ENCODE measurements at places on chromosomes 2 and 18.

DNA sequence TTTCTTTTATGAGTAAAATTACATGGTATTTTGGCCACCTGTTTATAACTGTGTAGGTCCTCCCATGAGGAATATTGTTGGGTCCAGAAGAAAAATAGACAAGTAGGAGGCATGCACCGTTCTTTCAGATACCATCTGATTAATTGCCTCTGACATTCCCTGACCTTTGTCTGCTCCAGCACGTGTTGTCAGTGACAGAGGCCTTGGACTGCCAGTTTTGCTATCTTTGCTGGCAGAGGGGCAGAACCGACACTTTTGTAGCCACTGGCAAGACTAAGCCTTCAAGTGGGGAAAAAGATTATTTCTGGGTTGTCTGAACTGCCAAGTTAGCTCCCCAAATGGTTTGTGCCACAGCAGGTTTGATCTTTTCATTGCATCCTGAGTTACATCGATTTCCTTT is 276.9 kb downstream of the CAMKMT start:
- DNase-seq: no peak

GRCh38 chr2:118670838-118671237 is 176.6 kb downstream of the EN1 start:
- DNase-seq: peak; percentile 50

- DNase-seq: no peak
Observed at GRCh38 chr2:61193670-61194561, 31.9 kb downstream of the C2orf74 start.

DNA sequence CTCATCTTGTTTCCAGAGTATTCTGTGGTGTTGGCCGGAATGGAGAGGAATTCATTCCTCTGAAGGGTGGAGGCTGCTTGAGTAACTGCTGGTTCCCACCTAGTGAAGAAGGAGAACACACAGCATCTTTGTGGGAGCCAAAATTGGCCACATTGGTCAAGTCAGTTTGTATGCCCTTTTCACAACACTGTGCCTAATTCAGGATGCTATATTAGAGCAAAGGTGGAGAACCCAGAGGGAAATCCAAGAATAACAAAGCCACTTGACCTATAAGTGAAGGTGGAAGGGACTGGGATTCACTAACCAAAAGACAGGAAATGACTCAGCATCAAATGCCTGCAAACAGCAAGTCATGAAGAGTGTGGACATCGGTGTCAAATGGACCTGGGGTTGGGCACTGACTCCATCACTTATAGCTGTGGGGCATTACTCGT is 27.3 kb upstream of the MLPH start:
- DNase-seq: no peak

GRCh38 chr18:37778417-37779165 is 213.0 kb upstream of the CELF4 start:
- DNase-seq: no peak

DNA sequence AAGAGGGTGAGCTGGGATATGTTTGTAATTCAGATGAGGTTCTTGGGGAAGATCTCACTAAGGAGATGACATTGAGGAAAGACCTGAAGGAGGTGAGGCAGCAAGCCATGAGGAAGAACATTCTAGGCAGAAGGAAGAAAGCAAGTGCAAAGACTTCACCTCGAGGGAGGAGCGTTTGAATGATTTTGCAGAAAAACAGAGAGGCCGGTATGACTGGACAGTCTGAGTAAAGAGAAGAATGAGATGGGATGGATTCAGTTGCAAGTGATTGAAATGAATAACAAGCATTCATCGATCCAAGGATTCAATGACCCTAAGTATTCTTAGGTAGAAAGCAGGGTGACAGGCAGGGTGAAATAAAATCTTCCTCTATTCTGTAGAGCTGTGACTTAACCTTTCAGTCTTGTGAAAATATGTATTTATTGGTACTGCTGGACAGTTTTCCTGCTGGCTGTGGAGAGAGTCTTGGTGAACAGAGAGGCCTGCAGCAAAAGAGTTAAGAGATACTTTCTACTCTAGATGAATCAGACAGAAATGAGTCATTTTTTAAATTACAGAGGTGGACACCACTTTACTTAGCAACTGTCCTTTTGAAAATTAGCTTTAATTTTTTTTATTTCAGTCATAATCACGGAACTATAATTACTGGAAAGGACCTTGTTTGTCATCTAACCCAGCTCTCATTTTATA is 278.4 kb downstream of the LRRTM1 start:
- DNase-seq: no peak

GRCh38 chr2:129483366-129483765 is 496.1 kb upstream of the RAB6C start:
- DNase-seq: no peak

GRCh38 chr2:15810477-15811150 is 129.7 kb upstream of the MYCN start:
- DNase-seq: no peak

All from non-pigmented ciliary epithelial cell (primary cell).